GM23338 (cell line): ENCODE measurements at places on chromosomes 6 and 20. TPM values are rescaled to one million over a fixed set of nuclear protein-coding genes. Genes with fewer than 3 reads are reported as not detected.
A peak's percentile ranks its signal among the peaks of the same experiment; 100 is the strongest.

DNA sequence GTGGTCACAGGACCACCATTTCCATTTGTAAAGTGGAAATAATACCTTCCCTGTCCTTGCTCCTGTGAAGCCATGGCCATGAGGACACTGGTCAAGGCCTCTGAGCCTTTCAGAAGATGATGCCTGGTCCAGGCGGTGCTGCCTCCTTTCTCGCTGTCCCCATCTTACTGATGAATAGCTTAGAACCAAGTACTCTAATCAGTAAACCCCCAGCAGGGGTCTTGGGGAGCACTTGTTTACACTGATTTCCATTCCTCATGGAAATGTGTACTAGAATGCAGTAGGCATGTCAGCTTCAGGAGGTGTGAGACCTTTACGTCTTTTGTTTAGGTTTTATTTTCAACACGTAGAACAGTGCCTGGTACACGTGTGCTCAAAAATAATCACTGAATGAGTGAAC is 75.1 kb downstream of the DZANK1 start:
- no peak overlapping the region for H3K4me3 ChIP-seq
- no peaks in the 10 kb centered on the region; the same call in 1 of the 2 replicates for H3K36me3 ChIP-seq
- H3K4me1 ChIP-seq: peaks cover 5% of the 10 kb centered on the region; the same call in 1 of the 2 replicates
- no peaks in the 10 kb centered on the region for H3K27me3 ChIP-seq
- no peak for DNase-seq
- H3K27ac ChIP-seq: no peak overlapping the region

DNA sequence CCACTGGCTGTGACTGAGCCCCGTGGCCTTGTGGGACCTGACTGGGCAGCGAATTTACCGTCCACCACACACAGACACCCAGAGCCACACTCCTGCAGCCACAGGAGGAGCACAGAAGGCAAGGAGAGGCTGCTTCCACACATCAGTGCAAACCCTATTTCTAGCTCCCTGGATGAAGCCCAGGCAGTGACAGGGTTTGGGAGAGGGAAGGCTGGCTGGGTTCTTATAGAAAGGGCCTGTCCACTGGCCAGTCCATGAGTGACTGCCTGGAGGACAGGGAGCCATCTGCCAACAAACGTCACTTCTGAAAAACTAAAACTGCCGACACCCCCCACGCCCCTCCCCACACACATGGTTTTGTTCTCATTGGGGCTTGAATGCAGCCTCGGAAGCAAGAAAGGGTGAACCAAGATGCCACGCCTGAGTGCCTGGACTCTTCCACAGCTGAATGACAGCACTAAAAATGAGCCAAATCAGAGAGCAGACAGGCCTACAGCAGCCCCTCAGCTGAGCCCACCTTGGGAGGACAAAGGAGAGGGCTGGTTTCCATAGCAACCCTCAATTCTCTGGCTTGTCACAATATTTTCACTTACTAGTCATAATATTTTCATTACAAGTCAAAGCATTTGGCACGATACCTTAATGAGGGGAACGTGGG is 38.4 kb downstream of the RRBP1 start:
- peak overlapping the region; percentile 26; the same call in 1 of the 2 replicates for H3K27ac ChIP-seq
- peaks cover 5% of the 10 kb centered on the region for H3K4me1 ChIP-seq
- H3K27me3 ChIP-seq: no peaks in the 10 kb centered on the region
- no peak for DNase-seq

DNA sequence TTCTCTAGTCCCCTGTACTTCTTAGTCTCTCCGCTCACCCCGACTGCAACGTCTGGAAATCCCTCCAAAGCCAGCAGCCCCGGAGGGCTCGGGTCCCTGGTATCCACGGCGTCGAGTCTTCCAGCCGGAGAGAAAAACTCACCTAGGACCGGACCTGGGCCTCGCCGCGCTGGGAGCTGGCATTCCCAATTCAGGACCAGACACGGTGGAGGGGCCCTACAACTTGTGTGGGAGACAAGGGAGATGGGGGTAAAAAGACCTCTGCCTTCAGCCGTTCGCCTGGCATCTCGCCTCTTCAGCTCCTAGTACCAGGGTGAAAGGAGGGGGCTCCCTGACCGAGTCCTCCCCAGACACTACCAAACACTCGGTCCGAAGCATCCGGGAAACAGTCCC is 64.3 kb downstream of the GPX5 start:
- H3K36me3 ChIP-seq: no peaks in the 10 kb centered on the region
- peak; percentile 45 for DNase-seq
- H3K27ac ChIP-seq: peak overlapping the region; percentile 45
- H3K27me3 ChIP-seq: peaks cover 17% of the 10 kb centered on the region

- H3K36me3 ChIP-seq: no peaks in the 10 kb centered on the region
- peaks cover 7% of the 10 kb centered on the region; the same call in 1 of the 2 replicates for H3K4me1 ChIP-seq
- H3K27ac ChIP-seq: no peak overlapping the region
- no peaks in the 10 kb centered on the region for H3K27me3 ChIP-seq
Observed at GRCh38 chr6:17415321-17415720, 21.9 kb downstream of the CAP2 start.

GRCh38 chr6:129236001-129236517 is 353.1 kb downstream of the LAMA2 start:
- H3K4me3 ChIP-seq: no peak overlapping the region
- H3K27ac ChIP-seq: no peak overlapping the region
- no peak for DNase-seq
- no peaks in the 10 kb centered on the region for H3K4me1 ChIP-seq

DNA sequence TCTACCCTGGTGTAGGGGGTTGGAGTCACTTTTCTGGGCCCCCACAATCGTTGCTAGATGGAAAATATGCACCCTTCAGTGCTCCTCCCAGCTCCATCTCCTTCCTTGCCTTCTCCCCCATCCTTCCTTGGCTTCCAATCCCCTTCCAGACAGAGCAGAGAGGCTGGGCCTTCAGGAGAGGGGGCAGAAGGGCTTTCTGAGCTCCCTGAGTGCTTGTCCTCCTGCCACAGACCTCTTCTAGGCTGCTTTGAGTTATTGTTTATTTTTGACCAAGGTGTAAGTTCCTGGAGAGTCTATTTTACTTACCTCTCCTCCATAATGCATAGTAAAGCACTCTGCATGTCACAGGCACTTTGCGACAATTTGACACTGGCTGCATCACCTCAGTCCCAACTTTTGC is 96.4 kb upstream of the CNKSR3 start:
- H3K4me1 ChIP-seq: peaks cover 4% of the 10 kb centered on the region; the same call in 1 of the 2 replicates
- no peaks in the 10 kb centered on the region for H3K36me3 ChIP-seq
- H3K4me3 ChIP-seq: no peak overlapping the region
- H3K27ac ChIP-seq: no peak overlapping the region
- H3K27me3 ChIP-seq: no peaks in the 10 kb centered on the region
- no peak for DNase-seq

DNA sequence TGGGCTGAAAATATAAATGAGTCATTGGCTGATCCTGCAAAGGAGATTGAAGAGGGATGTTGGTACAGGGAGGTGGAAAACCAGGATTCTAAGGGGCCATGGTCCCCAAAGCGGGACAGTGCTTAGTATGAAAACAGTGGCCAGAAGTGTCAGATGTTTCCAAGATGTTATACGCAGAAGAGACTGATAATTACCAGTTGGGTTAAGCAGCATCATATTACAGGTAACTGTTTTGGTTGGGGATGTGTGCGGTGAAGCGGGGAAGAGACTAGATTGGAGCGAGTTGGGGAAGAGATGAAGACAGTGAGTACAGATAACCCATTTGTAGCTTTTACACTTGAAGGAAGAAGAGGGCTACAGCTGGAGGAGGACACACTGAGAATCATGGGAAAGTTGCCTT is 80.8 kb downstream of the PLEKHG1 start:
- no peaks in the 10 kb centered on the region for H3K36me3 ChIP-seq
- H3K27me3 ChIP-seq: no peaks in the 10 kb centered on the region
- no peak overlapping the region for H3K27ac ChIP-seq
- DNase-seq: no peak

DNA sequence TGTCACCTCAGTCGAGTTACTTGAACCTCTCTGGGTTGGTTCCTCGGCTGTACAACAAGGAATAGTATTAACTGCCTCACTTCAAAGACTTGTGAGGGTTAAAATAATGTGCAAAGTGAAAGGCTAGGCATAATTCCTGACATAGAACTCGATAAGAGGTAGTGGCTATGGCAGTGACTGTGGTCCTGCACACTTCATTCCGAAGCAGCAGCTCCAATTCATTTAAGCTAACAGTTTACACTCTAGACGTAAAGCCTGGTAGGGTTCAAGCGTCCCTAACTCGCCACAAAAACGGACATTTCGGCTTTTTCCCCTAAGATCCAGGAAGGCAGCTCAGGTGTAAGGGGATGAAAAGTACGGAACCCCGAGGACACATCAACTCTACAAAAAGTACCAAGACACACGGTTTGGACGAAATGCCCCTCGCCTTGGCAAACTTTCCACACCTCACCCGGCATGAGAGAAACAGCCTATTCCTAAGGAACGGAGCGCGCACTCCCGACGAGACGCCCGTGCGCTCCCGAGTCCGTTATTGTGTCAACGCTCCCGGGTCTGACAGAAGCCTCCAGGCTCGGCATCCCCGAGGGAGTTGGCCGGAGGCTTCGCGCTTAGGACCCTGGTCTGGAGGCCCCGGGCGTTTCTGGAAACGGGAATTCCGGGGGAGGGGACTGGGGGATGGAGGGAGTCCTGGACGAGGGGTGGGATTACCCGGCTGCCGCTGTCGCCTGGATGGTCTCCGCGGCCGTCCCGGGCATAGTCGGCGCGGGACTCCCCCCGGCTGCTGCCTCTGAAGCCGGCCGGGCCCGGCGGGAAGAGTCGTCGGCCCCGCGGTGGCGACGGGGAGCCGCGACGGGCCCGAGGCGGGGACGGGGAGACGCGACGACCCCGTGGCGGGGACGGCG is 937 bp downstream of the ZNF318 start:
- peak; percentile 79 for DNase-seq
- H3K4me3 ChIP-seq: peak overlapping the region; percentile 82
- H3K36me3 ChIP-seq: no peaks in the 10 kb centered on the region
- peaks cover 17% of the 10 kb centered on the region for H3K27me3 ChIP-seq
- peaks cover 16% of the 10 kb centered on the region for H3K4me1 ChIP-seq
- no peak overlapping the region for H3K27ac ChIP-seq

GRCh38 chr6:156454867-156455266 is 322.3 kb upstream of the ARID1B start:
- no peak overlapping the region for H3K27ac ChIP-seq
- H3K4me1 ChIP-seq: no peaks in the 10 kb centered on the region
- H3K36me3 ChIP-seq: no peaks in the 10 kb centered on the region
- no peak for DNase-seq
- no peak overlapping the region for H3K4me3 ChIP-seq

- no peaks in the 10 kb centered on the region for H3K4me1 ChIP-seq
- peaks cover 4% of the 10 kb centered on the region for H3K36me3 ChIP-seq
- DNase-seq: peak; percentile 63
- H3K4me3 ChIP-seq: no peak overlapping the region
Observed at GRCh38 chr20:3000852-3001523, 42.4 kb upstream of the GNRH2 start.

- no peak for DNase-seq
- no peak overlapping the region for H3K27ac ChIP-seq
- H3K4me3 ChIP-seq: no peak overlapping the region
Observed at GRCh38 chr6:136579800-136580199, 29.6 kb upstream of the MAP7 start.

DNA sequence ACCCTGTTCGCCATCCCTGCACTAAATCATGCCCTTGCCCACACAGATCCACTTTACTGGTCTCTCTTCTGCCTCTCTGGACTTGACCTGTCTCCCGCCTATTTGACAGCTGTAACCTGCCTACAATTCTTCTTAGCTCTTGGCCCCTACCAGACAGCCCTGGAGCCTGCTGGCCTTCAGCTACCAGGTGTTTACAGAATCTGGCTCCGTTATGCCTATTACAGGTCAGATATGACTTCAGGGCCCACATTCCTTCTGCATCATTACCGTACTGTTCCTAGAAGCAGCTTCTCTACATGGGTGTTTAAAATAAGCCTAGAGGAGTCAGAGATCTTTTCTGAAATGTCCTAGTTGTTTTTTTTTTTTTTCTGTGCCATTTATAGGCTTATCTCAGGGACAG is 45.4 kb upstream of the CCN6 start:
- no peak for DNase-seq
- H3K4me1 ChIP-seq: no peaks in the 10 kb centered on the region
- no peaks in the 10 kb centered on the region for H3K36me3 ChIP-seq
- H3K27ac ChIP-seq: no peak overlapping the region

DNA sequence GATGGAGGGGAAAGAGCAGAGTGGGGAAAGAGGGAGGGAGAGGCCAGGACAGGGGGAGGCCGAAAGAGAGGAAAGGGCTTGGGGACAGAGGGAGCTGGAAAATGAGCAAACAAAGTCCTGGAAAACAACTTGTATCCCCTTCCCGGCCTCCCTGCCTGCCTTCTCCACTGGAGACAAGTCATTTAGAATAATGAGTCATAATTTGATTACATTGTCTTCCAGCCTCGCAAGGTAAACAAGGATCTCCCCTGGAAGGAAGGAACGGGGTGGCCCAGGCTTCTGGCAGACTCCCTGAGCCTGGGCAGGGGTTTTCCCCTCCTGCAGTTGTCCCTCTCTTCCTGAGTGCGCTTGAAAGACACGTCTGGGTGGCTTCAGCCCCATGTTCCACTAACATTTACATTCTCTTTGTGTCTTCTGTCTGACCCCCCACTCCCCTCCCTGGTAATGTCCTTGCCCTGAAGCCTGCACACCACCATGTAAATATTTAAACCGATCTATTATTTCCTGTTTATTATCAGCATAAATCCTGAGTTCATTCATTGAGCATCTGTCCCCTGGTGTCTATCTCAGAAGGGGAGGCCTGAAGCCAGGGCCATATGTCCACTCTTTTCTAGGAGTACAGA is 12.1 kb upstream of the MRPS18A start:
- H3K36me3 ChIP-seq: no peaks in the 10 kb centered on the region
- peaks cover 62% of the 10 kb centered on the region for H3K4me1 ChIP-seq
- H3K4me3 ChIP-seq: no peak overlapping the region
- H3K27ac ChIP-seq: no peak overlapping the region; the same call in 1 of the 2 replicates
- DNase-seq: no peak

GRCh38 chr6:42937548-42938427 is 8.5 kb downstream of the CNPY3 start:
- DNase-seq: no peak
- H3K27ac ChIP-seq: no peak overlapping the region
- no peaks in the 10 kb centered on the region for H3K27me3 ChIP-seq
- H3K4me1 ChIP-seq: no peaks in the 10 kb centered on the region
- peaks cover 25% of the 10 kb centered on the region for H3K36me3 ChIP-seq

- DNase-seq: no peak
- H3K27me3 ChIP-seq: peaks cover 98% of the 10 kb centered on the region
- H3K4me3 ChIP-seq: no peak overlapping the region
- no peaks in the 10 kb centered on the region for H3K36me3 ChIP-seq
Observed at GRCh38 chr6:149960488-149960887, 3.3 kb upstream of the ULBP1 start.

DNA sequence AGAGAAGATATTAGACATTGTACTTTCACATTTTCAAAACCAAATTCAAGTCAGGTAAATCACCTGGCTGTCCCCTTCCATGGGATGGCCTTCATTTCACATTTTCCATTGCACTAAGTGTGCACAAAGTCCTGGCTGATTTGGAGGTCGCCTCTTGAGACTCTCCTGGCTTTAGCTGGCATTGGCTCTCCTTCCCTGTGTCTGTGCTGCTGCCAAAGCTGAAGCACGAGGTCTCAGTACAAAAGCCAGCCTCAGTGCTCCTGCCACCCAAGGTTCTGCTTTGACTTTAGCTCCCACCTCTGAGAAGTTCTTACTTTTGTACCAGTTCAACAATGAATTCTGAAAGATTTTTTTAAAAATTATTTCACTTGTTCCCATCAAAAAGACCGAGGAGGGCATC is 289.2 kb upstream of the CNR1 start:
- no peak for DNase-seq

- no peak for DNase-seq
- no peaks in the 10 kb centered on the region for H3K27me3 ChIP-seq
- H3K4me1 ChIP-seq: no peaks in the 10 kb centered on the region
Observed at GRCh38 chr6:114713690-114714089, 370.9 kb upstream of the HS3ST5 start.

BPIFB1 gene
- total RNA-seq: not detected in 2 replicates

GRIK2 gene
- 1.6 and 3.0 TPM in 2 replicates for total RNA-seq

PXDC1 gene
- total RNA-seq: 1.7 and 1.8 TPM in 2 replicates

PNLDC1 gene
- total RNA-seq: 0.12 TPM in 1 of 2 replicates, not detected in the other

ERVFRD-1 gene
- not detected in 2 replicates for total RNA-seq

BMP5 gene
- 0.07 TPM in 1 of 2 replicates, not detected in the other for total RNA-seq

MAPK13 gene
- 7.7 and 12.3 TPM in 2 replicates for total RNA-seq

MYBL2 gene
- 95.3 and 131 TPM in 2 replicates for total RNA-seq
